ENCODE measurements at places on chromosomes 3 and 15.

GRCh38 chr3:142782616-142783015 lies 58.8 kb downstream of the TRPC1 start:
- no peak for DNase-seq

- DNase-seq = no peak
Observed at GRCh38 chr3:49362561-49362960, 4.4 kb upstream of the GPX1 start.

- no peak for DNase-seq
Observed at GRCh38 chr3:14370720-14371572, 31.5 kb upstream of the SLC6A6 start.

GRCh38 chr15:33293713-33294334 lies 16.9 kb upstream of the RYR3 start:
- no peak for DNase-seq

GRCh38 chr3:50478051-50478450 lies 25.4 kb downstream of the CACNA2D2 start:
- no peak for DNase-seq

DNA sequence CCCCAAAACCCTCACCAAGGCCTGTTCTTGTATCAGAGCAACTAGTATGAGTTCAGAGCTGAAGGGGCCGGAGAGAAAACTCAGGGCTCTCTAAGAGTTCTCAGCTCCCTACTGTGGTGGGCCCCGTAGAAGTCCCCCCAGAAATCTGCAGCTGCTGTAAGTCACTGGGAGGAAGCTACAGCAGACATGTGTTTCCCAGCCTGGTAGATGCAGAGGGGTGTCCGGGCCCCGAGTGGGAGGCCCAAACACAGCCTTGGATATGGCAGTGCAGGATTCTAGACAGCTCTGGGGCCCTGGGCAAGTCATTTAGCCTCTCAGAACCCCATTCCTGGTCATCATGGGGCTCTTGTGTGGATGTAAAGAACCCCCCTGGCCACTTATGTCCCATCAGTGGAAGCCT lies 39.2 kb upstream of the CSPG4 start:
- no peak for DNase-seq

DNA sequence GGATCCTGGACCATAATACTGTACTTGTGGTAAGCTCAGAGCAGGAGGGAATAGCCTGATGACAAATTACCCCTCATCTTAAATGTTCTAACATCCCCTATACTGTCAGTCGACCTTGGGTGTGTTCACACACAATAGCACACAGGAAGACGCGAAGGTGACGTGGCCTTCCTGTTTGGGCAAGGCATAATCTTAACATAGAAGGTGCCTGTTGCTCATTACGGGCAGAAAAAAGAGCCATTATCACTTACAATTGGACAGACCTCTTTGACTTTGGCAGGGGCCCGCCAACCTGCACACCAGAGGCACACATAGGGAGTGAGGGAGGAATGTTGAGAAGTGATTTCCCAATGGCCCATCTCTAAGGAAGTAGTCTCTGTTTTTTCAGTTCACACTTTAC lies 144.2 kb downstream of the ANO10 start:
- DNase-seq = peak; percentile 47

DNA sequence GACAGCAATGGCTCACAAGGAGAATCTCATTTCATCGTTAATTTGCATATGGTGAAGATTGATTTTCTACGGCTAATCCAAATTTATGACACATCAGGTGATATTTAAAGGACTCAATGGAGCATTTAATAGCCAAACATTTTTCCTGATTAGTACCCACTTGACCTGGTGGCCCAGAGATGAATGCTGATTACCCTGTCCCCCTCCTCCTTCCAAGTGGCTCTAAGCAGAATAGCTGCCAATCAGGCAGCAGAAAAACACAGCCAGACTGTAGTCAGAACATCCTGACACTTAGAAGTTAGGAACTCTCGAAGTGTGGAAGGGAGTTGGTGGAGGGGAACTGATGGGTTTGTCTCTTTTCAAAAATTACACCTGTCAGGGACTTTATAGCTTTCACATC lies 302.5 kb downstream of the ZNF621 start:
- no peak for DNase-seq

GRCh38 chr15:100775581-100776185 lies 103.9 kb upstream of the ALDH1A3 start:
- no peak for DNase-seq

DNA sequence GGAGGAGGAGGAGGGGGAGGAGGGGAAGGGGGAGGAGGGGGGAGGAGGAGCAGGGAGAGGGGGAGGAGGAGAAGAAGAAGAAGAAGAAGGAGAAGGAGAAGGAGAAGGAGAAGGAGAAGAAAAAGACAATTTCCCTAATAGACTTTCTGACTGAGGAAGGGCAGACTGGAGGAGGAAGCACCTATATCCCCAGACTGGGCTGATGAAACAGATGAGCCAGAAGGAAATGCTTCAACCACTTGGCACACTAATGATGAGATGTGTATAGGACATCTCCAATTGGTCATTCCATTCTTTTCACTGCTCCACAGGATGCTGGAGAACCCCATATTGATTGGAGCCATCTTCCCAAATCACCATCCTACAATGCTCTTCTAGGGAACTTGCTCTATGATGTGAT lies 69.9 kb downstream of the LYZL4 start:
- no peak for DNase-seq

- DNase-seq = no peak
Observed at GRCh38 chr15:57607570-57608000, 15.9 kb downstream of the MYZAP start.

- DNase-seq = no peak
Observed at GRCh38 chr15:80514071-80514780, 110.0 kb downstream of the ARNT2 start.

GRCh38 chr3:74000725-74001124 lies 376.0 kb upstream of the PDZRN3 start:
- DNase-seq = no peak

GRCh38 chr15:94927003-94927402 lies 695.6 kb downstream of the MCTP2 start:
- DNase-seq = no peak

GRCh38 chr15:87582169-87582568 lies 674.4 kb downstream of the NTRK3 start:
- DNase-seq = no peak

- DNase-seq = no peak
Observed at GRCh38 chr3:17190353-17191078, 305.8 kb downstream of the PLCL2 start.

- DNase-seq = no peak
Observed at GRCh38 chr3:176690083-176690869, 507.0 kb downstream of the TBL1XR1 start.

- no peak for DNase-seq
Observed at GRCh38 chr3:150931745-150932144, 26.5 kb upstream of the MINDY4B start.

GRCh38 chr3:45479621-45480035 lies 91.3 kb downstream of the LARS2 start:
- DNase-seq = no peak

- no peak for DNase-seq
Observed at GRCh38 chr15:64068133-64068532, 21.8 kb upstream of the DAPK2 start.

DNA sequence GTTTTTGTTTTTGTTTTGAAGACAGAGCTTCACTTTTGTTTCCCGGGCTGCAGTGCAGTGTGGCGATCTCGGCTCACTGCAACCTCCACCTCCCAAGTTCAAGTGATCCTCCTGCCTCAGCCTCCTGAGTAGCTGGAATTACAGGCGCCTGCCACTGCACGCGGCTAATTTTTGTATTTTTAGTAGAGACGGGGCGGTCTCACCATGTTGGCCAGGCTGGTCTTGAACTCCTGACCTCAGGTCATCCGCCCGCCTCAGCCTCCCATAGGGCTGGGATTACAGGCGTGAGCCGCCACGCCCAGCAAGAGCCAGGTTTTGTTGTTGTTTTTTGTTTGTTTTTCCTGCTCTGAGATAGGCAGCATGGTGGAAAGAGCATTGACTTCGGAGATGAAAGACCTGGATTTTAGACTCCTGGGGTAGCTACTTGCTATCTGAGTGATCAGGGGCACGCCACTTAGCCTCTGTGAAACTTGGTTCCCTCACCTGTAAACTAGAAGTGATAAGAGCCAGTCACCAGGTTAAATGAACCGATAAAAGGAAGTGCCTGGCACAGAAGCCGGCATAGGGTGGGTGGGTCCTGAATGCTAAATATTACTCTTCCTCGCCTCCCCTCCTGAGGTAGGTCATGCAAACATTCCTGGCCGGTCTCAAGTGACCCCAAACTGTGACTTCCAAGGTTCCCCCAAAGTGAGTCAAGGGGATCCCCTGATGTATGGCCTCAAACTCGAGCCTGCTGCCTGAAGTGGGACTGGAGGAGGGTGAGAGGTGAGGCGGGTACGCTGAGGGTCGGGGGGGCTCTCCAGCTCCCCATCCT lies 62.9 kb upstream of the MCF2L2 start:
- DNase-seq = no peak

DNA sequence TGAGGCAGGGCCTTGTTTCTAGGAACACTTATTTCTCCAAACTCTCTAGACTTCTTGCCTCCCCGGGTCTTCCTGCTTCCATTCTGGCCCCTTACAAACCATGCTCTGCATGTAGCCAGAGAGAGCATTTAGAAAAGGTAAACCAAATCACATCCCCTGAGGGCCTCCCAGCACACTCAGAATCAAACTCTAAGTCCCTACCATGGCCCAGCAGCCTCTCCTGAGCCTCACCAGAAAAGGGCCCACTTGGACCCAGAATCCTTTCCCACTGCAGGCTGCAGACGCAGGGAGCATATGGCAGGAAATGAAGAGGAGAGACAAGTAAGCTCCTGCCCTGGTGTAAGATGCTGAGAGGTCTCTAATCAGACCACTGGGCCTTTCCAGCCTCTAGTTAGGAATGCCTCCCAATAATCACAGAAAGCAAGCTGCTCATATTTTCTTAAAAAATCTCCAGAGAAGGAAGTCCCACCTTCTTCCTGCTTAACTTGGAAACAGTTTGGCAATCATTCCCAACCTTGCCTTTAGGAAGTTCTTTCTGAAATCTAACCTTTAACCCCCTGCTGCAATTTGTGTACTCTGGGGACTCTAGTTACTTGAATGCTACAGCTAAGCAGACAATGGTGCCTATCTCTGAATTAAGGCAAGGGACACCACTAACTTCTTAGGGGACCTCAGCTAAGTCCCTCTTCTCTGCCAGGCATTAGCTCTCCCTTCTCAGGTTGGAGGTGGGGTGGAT lies 4.2 kb downstream of the AMOTL2 start:
- no peak for DNase-seq

GRCh38 chr3:127744875-127745274 lies 72.1 kb downstream of the ABTB1 start:
- no peak for DNase-seq

DNA sequence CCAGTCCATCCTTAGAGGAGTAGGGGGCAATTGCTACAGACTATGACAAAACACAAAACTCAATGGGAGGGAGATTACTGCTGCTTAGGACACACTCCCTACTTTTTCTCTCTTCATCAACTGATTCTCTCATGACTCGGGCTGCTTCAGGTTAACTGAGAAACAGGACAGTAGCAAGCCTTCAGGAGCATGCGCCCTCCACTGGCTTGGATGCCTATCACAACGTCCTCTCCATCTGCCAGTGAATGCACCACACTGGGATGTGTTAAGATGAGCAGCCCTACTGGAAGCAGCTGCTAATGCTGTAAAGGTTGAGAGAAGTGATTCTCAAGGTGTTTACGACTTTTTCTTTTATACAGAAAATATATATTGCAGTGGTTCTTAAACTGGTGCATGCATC lies 542.3 kb downstream of the EDEM1 start:
- DNase-seq = no peak

DNA sequence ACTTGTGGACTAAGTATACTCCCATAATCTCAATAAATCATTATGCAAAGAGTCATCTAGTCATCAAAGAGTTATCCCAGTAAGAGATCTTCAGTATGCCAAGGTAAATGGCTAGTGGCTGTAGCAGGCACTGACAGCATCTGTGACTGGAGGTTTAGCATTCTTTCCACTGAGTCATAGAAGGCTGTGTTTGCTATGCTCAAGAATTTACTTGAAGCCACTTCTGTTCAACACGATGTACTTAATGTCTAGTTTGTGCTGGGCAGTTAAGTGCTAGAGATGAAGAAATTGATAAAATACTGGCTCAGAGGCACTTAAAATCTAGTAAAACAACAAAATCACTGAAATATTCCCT lies 13.0 kb downstream of the ZBED2 start:
- no peak for DNase-seq

DNA sequence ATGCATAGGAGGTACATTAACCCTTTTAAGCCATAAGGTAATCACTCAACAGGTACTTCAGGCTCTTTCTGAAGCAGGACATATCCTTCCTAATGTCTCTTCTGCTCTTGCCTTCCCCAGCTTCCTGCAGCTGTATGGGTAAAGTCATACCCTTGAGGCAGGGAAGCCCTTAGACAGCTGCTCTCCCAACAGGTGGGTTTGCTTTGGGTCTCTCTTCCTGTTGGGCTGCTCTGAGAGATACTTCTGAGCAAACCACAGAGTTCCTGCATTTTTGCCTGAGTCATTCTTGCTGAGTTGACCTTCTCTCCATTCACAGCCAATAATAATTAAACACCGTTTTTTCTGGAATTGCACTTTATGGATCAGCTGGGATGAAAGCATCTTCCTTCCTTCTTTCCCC lies 2.0 kb upstream of the TRAT1 start:
- DNase-seq = no peak

GRCh38 chr15:62275831-62276230 lies 110.7 kb upstream of the C2CD4B start:
- no peak for DNase-seq

- DNase-seq = no peak
Observed at GRCh38 chr3:180036092-180036670, 556 bp downstream of the PEX5L start.

DNA sequence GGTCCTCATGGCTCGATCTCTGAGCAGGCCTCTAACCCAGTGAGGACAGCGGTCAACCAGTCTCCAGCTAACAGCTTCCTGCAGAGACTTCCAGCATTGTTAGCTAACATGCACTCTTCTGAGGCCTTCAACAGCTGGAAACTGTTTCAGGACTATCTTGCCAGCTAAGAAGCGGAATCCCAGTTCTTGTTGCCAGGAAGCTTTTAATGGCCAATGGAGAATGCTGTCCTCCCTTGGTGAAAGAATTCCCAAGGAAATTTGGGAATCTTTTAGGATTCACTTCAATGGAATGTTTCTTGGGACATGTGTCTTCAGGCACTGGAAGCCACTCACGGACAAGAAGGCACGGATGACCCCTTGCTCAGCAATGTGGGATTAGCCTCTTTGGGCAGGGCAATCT lies 91.7 kb downstream of the CEMIP start:
- no peak for DNase-seq

DNA sequence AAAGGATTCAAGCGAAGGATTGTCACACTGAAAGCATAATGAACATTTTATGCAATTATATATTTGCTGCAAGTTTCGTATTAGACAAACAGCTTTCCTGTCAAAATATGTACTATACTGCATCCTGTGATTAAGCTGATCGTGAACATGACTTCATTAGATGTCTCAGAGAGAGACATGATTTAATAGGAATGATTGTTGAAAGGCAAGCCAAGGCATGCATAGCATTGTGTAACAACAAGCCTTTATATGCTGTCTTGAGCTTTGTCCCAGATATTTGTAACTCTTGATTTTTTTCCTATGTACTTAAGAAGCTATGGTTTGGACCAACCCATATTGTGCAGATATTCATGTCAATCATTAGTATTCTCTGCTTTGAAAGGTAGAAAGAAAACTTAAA lies 309.1 kb downstream of the KCNH8 start:
- DNase-seq = no peak

Data from T-helper 1 cell (primary cell).